Fibroblast of mammary gland (primary cell): ENCODE measurements at places on chromosomes 2 and 18.
A peak's percentile ranks its signal among the peaks of the same experiment; 100 is the strongest.

DNA sequence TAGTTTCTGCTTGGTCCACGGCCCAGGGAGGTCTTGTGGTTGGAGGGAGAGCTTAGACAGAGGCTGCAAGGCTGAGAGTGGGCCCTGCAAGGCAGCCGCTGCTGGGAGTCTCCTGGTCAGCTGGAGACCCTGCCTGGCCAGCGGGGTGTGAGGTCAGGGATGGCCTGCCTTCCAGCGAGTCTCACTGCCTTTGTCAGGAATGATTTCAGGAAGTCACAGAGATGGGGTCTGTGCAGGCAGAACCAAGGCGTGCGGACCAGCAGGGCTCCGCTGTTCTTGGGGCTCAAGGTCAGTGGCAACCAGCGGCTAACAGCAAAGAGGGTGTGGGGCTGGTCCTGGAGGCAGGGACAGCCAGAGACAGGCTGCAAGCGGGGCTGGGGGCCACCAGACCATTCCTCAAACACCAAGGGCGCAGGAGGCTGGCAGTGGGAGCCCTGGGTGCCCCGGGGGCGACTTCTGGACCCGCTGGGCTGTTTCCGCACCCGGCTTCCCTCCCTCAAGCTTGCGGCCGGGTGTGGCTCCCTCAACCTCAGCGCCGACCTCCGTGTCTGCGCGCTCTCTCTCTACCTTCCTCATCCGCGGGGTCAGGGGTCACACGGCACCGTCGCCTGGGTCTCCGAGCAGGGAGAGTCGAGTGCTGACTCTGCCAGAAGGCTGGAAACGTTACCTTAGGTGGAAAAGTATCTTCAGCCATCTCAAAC lies 124.5 kb upstream of the CTDP1 start:
- DNase-seq: no peak

- peak; percentile 37 for DNase-seq
These were observed 378 bp upstream of the IAH1 start for GRCh38 chr2:9473985-9474360.

DNA sequence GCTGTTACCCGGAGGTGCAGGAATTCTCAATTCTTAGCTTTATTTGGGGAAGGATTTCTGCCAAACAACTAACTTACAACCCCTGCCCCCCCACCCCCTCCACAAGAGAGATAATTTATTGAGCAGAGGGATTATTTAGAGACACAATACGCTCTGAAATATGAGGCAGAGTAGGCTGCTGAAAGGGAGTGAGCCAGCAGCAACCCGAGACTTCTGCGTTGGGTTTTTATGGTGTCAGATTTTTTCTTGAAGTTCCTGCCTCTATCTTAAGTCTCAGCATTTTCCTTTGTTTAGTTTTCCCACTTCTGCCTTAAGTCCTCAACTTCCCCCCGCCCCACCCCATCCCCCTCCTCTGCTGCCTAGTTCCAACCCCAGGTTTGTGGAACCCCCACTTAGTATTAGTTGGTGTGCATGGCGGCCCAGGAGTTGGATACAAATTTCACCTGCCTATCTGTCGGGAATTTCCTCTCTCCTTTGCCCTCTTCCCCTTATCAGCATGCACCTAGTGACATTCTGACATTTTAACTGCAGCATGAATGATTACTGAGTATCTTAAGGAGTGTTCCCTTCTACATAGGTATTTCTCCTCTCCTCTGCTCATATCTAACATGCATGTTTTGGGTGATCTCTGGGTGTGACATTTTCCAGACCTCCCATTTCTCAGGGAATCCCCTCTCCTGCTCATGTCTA lies 1635.9 kb upstream of the LRRTM1 start:
- no peak for DNase-seq

GRCh38 chr2:133726973-133727372 lies 158.7 kb upstream of the NCKAP5 start:
- DNase-seq: no peak

GRCh38 chr18:74060579-74060978 lies 87.1 kb downstream of the FBXO15 start:
- DNase-seq: no peak

DNA sequence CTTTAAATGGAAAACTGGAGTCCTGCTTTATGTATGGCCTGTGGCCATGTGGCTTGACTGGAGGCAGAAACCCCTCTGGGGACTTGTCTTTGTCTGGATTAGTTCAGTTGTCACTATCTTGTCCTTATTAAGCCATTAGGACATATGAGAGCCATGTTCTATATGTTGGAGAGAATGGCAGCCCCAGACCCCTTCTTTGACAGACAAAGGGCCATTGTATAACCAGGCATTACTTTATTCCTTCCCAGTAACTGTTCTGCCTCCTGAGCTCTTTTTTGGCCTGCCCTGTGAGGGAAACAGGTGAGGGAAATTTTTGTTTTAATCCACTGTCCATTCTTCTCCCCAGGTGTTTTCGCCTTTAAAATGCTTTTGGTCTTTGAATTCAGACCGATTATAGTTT lies 43.3 kb downstream of the FSHR start:
- DNase-seq: no peak

GRCh38 chr18:27447451-27447881 lies 262.4 kb upstream of the CHST9 start:
- no peak for DNase-seq

- peak; percentile 25 for DNase-seq
These were observed 302.4 kb upstream of the NT5C1B start for GRCh38 chr2:18891600-18892345.

DNA sequence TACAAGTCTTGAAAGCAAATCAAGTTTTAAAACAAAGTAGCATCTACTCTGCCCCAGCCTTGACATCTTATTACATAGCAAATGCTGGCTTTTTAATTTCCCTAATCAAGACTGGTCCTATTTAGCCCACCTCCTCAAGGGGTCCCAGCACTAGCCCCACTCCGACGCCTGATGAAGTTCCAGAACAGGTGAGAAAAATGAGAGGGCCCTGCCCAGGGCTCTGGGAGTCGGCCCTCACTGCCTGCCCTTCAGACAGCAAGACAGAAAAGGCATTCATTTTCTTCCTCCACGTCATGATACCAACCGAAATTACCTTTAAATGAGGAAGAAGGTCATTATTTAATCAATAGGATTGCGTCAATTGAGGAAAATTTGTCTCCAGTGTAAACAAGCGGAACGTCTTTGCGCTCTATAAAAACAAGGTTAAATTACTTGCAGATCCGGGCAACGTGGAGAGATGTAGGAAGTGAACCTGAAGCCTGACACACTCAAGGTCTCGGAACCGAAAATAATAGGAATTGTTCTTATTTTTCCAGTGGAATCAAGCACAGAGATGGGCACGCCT lies 170.6 kb upstream of the PKDCC start:
- DNase-seq: no peak

GRCh38 chr2:58019229-58019628 lies 27.4 kb upstream of the VRK2 start:
- no peak for DNase-seq

GRCh38 chr2:220980966-220981675 lies 591.0 kb downstream of the EPHA4 start:
- no peak for DNase-seq

GRCh38 chr2:153812632-153813031 lies 59.1 kb upstream of the GALNT13 start:
- DNase-seq: no peak

DNA sequence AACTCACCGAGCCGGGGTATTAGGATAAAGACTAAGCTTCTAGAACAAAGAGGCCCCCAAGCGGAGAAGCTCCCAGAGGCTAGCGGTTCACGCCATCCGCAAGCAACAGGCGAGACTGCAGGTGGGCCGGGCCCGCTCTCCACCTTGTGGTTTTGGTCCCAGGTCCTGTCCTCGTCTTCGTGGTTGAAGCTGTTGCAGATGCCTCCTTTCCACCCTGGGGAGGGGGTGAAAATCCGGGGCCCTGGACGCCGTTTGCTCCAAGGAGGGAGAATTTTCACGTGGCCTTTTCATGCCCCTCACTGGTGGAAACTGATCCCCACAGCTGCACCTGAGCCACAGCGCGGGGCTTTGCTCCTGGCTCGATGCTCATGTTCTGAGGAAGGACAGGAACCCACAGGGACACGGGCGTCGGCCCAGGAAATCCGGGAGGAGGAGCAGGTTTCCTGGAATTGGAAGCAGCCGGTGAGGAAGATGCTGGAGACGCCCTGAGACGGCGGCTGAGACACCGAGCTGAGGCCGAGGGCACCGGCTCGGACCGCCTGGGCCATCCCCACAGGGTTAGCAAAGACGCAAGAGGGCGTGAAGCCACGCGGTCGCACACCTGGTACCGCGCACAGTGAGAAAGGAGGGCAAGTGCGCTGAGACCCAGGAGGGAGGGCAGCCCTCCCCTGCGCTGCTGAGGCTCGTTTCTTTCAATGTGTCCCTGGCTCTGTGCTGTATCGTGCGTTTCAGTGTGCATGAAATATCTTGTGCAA lies 54.7 kb upstream of the SALL3 start:
- DNase-seq: no peak

DNA sequence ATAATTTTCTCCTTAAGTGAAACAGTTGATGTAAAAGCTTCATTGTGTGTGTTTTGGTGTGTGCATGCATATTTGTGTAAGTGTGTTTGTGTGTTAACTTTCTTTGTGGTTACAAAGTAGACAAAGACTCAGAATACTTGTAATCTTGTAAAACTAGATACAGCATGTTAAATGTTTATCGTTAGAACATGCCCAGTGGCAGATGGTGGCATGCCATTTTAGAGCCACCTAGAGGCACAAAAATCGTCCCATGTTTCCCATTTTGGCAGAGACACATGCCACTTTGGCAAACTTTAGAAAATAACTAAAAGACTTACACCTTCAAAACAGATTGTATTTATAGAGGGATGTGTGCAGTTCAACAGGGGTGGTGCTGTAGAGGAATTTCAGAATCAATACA lies 224.1 kb downstream of the LRP1B start:
- no peak for DNase-seq

DNA sequence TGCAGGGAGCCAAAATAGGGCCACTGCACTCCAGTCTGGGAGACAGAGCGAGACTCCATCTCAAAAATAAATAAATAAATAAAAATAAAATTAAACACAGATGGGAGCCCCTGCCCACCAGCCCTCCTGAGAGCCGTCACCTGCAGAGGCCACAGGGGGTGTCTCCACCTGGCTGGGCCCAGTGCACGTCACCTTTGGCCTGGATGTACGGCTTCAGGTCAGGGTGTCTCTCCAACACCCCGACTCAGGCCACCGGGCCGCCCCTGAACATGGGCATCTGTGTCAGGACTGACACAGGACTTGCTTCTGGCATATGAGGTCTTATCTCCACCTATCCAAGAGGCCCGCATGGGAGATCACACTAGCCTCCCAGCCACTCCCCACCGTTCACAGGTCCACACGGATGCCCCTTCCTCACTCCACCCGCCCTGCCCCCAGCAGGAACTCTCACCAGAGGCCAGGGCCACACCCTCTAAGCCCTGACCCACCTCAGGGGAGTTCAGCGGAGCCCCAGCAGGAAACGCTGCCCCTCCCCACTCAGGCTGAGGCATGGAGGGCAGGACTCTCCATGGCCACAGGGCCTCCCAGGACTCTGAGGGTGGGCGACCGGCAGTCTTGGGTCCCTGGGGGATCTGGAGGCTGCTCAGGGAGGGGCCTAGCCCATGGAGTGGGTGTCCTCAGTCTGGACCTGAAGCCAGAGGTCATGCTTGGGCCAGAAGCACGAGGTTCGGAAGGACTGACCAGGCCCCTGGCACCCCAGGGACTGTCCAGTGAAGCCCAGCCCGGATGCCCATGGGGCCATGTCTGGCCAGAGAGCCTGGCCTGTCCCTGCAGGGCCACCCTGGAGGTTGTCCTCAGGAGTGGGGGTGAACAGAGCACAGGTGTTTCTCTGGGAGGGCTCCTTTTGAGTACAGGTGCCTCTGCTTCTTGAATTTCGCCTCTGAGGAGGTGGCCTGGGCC lies 1.6 kb upstream of the CROCC2 start:
- DNase-seq: no peak

DNA sequence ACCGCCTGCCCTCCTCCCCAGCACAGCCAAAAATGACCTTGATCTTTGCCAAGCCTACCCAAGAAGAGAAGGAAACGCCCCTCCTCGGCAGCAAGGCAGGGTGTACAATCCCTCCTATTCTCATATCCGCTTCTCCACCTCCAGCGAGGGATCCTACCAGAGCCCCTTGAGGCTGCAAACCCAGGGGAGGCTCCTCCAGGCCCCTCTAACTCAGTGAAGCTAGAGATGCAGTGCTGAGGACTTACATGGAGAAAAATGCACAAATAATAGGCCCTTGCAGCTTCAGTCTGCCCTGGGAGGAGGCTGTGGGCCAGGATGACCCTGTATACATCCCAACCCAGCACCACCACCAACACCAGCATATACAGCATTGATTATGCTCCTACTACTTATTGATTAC lies 46.9 kb upstream of the POMC start:
- DNase-seq: no peak

DNA sequence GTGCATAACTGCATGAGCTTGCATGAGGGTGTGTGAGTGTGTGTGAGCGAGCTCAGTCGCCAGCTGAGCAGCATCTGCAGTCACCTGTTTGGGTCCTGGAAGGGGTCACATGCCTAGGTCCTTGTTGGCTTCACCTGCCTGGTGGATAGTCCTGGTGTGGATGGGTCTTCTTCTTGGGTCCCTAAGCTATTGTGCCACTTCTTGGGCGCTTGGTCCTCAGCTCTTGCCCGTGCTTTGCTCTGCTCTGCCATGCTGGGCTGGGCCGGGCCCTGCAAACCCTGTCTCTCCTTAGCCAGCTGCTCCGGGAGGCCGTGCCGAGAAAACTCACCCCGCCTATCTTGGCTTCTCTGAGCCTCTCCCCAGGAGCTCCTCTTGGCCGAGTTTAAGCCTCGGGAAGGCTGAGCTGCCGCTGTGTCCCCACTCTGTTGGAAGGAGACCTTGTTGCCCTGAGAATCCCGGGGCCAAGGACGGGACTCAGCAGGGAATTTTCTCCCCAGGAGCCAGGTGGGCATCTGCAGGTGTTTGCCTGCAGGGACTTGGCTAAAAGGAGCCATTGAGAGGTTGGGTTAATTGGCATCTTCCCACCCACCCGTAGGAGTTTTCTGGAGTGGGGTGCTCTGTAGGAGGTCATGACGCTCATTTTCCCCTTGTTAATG lies 300.8 kb downstream of the NDUFA10 start:
- no peak for DNase-seq

- DNase-seq: no peak
These were observed 402.3 kb downstream of the ERBB4 start for GRCh38 chr2:212136216-212136795.

- DNase-seq: no peak
These were observed 197.8 kb downstream of the SMAD7 start for GRCh38 chr18:48752928-48753327.

- peak; percentile 64 for DNase-seq
These were observed 26.9 kb upstream of the COL6A3 start for GRCh38 chr2:237440819-237441281.

GRCh38 chr2:196750977-196751631 lies 48.4 kb downstream of the GTF3C3 start:
- DNase-seq: peak; percentile 67

DNA sequence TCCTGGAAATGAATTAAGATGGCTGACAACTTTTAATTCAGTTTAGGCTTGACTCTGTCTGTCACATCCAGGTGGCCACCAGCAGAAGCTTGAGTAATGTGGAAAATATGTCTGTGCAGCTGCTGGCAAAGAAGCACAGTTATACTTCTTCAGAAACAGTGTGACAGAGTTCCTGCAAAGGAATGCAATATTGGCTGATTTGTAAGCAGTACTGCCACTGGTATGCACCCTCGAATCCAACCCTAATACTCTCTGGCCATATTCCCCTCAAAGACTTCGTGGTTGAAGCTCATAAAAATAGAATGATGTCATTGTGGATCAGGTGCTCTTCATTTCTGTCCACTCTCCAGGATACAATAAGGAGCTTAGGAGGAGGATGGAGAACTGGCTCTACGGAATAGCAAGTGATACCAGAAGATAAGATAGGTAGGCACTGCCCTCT lies 86.2 kb downstream of the METTL8 start:
- DNase-seq: peak; percentile 59
